ENCODE measurements at places on chromosomes 12 and 14. TPM values are rescaled to one million over a fixed set of nuclear protein-coding genes. Genes with fewer than 3 reads are reported as not detected.
A peak's percentile ranks its signal among the peaks of the same experiment; 100 is the strongest.

The MORN3 gene
- 1.5 TPM for total RNA-seq

DNA sequence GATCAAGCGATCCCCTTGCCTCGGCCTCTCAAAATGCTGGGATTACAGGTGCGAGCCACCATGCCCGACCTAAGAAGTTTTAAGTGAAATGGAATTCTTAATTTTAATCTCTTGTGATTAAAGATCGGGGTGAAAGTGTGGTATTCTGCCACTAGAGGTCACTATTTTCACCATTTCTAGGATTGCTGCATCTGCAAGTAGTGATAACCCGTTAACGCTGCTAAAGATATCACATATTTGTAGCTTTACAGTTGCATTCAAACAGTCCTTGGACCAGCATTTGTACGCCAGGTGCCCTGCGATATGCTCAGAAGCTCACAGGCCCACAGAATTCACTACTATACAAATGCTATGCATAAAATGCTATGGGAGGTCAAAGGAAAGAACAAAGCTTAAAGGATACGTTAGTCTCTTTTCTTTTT lies 19.3 kb downstream of the CCDC62 start:
- no peak for DNase-seq

- no peak for DNase-seq
Measured at GRCh38 chr12:30794591-30795409, 40.0 kb upstream of the CAPRIN2 start.

GRCh38 chr14:34620839-34621238 lies 9.1 kb downstream of the SNX6 start:
- DNase-seq: no peak

- DNase-seq: no peak
Measured at GRCh38 chr12:22981711-22982110, 356.7 kb downstream of the ETNK1 start.

- DNase-seq: no peak
Measured at GRCh38 chr12:106046947-106047346, 91.8 kb downstream of the NUAK1 start.

The IGFBP6 gene
- 25.7 TPM for total RNA-seq

The KRT72 gene
- total RNA-seq: not detected

The OR6C68 gene
- total RNA-seq: not detected

- no peak for DNase-seq
Measured at GRCh38 chr14:103078860-103079587, 5.0 kb upstream of the LBHD2 start.

The KLHDC1 gene
- 2.8 TPM for total RNA-seq

The KCNC2 gene
- total RNA-seq: not detected

DNA sequence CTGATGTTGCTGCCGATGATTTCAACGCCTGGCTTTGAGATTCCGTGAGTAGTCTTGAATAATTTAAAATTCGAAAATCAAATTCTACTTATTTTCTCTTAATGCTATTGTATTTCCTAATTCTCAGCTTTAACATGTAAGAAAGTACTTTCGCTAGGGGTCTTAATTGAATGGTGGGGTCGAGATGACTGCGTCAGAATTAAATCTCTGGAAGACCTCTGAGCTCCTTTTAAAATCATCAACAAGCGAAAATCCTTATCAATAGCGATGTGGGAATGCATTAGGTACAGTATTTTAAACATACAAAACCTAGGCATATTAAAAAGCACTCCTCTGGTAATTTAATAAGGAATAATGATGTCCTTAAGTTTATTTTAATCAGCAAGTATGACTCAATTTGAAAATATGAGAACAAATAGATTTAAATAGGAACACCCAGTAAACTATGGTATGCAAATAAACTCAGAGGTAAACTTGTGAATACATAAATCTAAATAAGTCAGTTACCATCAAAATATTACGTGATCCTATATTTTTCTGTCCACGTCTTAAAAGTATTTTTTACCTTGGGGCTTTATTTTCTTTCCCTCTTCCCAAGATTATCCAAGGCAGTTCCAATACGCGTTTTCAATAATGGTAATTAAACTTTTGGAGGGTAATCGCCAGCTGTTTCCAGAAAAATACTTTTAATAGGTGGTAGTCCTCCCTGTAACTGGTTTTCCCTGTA lies 1.4 kb downstream of the FOXA1 start:
- DNase-seq: no peak

The PLEKHG3 gene
- 76.0 TPM for total RNA-seq

The PLEKHD1 gene
- total RNA-seq: 2.0 TPM

- no peak for DNase-seq
Measured at GRCh38 chr14:105532735-105533141, 6.4 kb downstream of the TMEM121 start.

DNA sequence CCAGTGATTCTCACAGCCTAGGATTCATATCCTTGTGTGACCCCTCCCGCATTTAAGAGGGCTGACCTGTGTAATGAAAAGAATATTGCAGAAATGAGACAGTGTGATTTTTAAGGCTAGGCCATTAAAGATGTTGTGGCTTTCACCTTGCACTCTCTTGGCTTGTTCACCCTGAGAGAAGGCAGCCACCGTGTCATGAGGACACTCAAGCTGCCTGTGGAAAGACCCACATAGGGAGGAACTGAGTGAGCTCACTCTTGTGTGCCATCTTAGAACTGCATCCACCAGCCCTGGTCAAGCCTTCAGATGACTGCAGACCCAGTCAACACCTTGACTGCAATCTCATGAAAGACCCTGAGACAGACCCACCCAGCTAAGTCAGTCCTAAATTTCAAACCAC lies 46.3 kb upstream of the TMPO start:
- DNase-seq: no peak

GRCh38 chr12:95257541-95257940 lies 39.9 kb downstream of the VEZT start:
- no peak for DNase-seq

- DNase-seq: no peak
Measured at GRCh38 chr12:76698316-76698715, 65.6 kb upstream of the ZDHHC17 start.

GRCh38 chr14:77066578-77067172 lies 31.4 kb upstream of the CIPC start:
- DNase-seq: no peak

GRCh38 chr12:91155990-91156389 lies 26.6 kb downstream of the DCN start:
- no peak for DNase-seq

- peak; percentile 71 for DNase-seq
Measured at GRCh38 chr12:10153271-10154144, 18.4 kb downstream of the OLR1 start.

GRCh38 chr12:58695263-58695662 lies 225.0 kb downstream of the LRIG3 start:
- no peak for DNase-seq

DNA sequence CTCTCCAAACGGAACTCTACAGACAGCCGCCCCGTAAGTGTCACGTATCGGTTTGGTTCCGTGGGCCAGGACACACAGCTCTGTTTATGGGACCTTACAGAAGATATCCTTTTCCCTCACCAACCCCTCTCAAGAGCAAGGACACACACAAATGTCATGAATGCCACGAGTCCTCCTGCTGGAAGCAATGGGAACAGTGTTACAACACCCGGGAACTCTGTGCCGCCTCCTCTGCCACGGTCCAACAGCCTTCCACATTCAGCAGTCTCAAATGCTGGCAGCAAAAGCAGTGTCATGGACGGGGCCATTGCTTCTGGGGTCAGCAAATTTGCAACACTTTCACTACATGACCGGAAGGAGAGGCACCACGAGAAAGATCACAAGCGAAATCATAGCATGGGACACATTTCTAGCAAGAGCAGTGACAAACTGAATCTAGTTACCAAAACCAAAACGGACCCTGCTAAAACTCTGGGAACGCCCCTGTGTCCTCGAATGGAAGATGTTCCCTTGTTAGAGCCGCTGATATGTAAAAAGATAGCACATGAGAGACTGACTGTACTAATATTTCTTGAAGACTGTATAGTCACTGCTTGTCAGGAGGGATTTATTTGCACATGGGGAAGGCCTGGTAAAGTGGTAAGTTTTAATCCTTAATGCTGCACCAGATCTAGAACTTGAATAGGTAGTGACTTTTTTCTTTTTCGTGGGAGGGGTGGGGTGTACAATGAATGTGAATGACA lies 69.7 kb downstream of the WDR20 start:
- no peak for DNase-seq

The EID3 gene
- 2.9 TPM for total RNA-seq

The CMA1 gene
- not detected for total RNA-seq

All from progenitor cell of endocrine pancreas (in vitro differentiated cells).